ENCODE measurements at places on chromosomes 1 and 21.

GRCh38 chr1:50605186-50605875, 182.1 kb upstream of the DMRTA2 start:
- peak; percentile 12 for DNase-seq

DNA sequence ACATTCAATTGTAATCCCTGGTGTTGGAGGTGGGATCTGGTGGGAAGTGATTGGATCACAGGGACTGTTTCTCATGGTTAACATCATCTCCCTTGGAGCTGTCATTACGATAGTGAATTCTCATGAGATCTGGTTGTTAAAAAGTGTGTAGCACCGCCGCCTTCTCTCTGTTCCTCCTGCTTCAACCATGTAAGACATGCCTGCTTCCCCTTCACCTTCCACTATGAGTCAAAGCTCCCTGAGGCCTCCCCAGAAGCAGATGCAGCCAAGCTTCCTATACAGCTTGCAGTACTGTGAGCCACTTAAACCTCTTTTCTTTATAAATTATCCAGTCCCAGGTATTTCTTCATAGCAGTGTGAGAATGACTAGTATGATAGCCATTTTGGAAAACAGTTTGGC, 30.1 kb upstream of the TRIM62 start:
- DNase-seq: no peak

DNA sequence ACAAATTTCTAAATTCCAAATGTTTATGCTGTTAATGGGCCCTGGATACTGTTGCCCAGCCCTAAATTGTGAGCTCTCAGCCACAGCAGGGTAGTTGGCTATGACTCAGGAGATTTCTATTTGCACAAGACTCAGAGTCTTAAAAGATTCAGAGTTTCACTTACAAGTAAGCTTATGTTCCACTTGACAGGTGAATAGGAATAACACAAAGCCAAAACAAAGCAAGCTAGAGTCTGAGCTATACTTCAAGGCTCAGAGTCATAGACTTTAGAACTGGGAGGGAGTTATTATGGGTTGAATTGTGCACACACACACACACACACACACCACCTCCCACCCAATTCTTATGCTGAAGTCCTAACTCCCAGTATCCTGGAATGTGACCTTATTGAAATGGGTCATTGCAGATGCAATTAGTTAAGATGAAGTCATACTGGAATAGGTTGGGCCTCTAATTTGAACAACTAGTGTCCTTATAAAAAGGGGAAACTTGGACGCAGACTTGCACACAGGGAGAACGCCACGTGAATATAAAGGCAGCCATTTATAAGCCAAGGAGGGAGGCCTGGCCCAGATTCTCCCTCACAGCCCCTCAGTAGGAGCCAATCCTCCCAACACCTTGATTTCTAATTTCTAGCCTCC, 30.2 kb downstream of the PRDX6 start:
- DNase-seq: no peak

- no peak for DNase-seq
Observed at GRCh38 chr21:38476385-38476784, 21.9 kb downstream of the ERG start.

- no peak for DNase-seq
Observed at GRCh38 chr1:214570442-214570841, 19.0 kb upstream of the PTPN14 start.

DNA sequence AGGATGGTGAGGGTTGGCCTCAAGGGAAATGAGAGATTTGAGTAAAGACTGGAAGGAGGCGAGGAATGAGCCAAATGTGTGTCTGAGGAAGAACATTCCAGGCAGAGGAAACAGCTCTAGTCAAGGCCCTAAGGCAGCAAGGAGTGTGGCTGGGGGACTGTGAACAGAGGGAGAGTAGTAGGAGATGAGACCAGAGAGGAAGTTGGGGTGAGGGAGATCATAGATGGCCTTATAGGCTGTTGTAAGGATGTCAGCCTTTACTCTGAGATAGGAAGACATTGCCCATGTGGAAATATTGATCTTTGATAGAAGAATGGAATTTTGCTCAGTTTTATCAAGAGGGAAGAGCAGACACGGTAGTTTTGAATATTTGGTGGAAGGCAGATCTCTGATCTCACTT, 55.2 kb upstream of the ARTN start:
- no peak for DNase-seq

DNA sequence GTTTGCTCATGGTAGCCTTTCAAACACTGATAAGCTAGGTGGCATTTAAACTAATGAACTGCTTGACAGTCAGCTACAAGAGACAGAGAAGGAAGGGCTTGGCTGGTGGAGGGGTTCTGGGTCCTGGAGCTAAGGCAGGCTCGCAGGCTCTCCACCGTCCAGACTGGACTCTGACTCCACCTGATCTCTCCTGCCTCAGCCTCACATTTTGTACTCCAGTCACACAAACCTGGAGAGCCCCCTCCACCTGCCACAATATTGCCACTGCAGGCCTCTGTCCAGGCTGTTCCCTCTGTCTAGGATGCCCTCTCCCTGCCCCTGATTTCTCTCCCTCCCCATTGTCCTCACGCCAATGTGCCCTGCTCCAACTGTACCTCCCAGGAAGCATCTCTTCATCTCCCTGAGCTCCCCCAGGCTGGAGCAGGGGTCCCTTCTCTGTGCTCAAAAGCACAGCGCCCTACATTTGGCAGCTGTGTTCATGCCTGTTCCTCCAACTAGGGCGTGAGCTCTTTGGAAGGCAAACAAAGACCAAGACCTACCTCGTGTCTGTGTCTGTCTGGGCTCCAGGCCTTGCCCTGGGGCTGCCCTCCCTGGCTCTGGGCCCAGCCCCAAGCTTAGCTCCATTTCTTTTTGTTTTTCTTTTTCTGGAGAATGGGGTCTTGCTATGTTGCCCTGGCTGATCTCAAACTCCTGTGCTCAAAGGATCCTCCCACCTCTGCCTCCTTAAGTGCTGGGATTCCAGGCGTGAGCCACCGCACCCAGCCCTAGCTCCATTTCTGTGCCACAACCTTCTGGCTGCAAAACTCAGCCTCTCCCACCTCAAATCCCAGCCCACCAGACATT, 2.9 kb downstream of the TIE1 start:
- no peak for DNase-seq

DNA sequence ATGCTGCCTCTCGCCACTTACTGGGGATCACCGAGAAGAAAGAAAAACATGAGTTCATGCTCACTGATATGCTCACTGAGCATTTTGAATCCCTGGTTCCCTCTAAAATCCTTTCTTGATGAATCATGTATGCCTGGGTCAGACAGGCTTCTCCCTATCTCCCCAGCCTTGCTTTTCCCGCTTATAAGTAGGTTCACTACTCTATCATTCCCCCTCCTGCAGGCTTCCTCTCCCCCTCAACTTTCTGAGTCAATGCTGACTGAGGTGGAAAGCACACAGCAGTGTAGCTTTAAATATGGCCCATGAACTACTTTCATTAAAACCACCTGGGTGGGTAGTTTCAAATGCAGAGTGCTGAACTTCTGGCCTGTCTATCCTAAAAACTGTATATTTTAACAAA, 41.7 kb downstream of the FMO4 start:
- DNase-seq: no peak

- DNase-seq: no peak
Observed at GRCh38 chr1:92577261-92577895, 90.7 kb upstream of the GFI1 start.

- DNase-seq: no peak
Observed at GRCh38 chr21:15932726-15933125, 202.9 kb downstream of the USP25 start.

GRCh38 chr1:240074908-240075307, 16.8 kb upstream of the FMN2 start:
- DNase-seq: no peak
